NCI-H2171 (cell line): ENCODE measurements at places on chromosomes 2 and 18.

GRCh38 chr18:37336568-37337285 is 228.9 kb downstream of the CELF4 start:
- DNase-seq, result no peak

- DNase-seq, result no peak
These were observed 119.8 kb downstream of the LDLRAD4 start for GRCh38 chr18:13338318-13338717.

DNA sequence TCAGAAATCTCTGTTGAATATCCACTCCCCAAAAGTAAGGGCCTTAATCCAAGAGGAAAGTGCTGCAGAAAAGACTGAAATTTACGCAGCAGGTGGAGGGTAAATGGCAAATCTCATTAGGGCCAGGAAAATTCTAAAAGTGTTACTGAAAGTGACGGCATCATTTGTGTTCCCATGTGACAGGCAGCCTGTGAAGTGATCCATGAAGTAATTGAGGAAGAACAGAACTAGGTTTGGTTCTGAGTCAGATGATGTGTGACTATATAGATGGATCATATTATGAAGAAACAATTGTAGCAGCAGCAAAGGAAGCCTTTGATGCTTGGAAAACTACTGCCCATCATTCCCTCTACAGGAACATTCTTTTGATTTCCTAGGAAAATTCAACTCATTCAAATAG is 401.2 kb downstream of the TGIF1 start:
- no peak for DNase-seq

DNA sequence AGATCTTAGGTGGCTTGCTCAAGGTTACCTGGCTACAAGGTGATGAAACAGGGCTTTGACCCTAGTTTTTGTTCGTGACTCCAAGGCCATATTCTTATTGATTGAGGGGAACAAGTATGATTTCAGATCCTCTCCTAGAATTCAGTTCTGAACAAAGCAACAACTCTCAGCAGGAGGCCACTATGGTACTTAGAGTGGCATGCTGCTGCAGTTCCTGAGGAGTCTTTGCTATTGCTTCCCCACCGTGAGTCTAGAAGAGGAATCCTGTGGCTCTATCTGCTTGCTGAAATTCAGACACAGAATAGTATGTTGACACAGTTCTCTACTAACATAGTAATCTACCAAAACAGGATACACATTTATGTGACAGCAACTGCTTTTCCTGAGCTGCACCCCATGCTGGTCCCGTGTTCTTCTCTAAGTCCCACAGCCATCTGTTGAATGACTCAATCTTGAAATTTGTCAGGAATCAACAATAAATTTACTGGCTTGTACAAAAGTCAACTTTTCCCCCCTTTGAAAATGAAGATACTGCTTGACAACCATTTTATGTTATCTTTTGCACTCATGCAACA is 4.1 kb downstream of the TGFBRAP1 start:
- DNase-seq, result no peak

GRCh38 chr2:108617617-108618016 is 83.3 kb downstream of the LIMS1 start:
- peak; percentile 18 for DNase-seq

GRCh38 chr18:5524660-5525059 is 19.1 kb downstream of the EPB41L3 start:
- peak; percentile 28 for DNase-seq

GRCh38 chr2:22912398-22912797 is 472.6 kb upstream of the KLHL29 start:
- DNase-seq, result no peak

DNA sequence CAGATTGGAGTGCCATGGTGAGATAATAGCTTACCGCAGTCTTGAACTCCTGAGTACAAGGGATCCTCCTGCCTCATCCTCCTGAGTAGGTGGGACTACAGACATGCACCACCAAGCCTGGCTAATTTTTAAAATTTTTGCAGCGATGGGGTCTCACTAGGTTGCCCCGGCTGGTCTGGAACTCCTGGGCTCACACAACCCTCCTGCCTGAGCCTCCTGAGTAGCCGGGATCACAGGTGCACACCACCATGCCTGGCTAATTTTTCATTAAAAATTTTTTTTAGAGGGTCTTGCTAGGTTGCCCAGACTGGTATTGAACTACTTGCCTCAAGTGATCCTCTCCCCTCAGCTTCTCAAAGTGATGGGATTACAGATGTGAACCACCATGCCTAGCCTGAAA is 27.8 kb downstream of the RAB31 start:
- DNase-seq, result no peak

DNA sequence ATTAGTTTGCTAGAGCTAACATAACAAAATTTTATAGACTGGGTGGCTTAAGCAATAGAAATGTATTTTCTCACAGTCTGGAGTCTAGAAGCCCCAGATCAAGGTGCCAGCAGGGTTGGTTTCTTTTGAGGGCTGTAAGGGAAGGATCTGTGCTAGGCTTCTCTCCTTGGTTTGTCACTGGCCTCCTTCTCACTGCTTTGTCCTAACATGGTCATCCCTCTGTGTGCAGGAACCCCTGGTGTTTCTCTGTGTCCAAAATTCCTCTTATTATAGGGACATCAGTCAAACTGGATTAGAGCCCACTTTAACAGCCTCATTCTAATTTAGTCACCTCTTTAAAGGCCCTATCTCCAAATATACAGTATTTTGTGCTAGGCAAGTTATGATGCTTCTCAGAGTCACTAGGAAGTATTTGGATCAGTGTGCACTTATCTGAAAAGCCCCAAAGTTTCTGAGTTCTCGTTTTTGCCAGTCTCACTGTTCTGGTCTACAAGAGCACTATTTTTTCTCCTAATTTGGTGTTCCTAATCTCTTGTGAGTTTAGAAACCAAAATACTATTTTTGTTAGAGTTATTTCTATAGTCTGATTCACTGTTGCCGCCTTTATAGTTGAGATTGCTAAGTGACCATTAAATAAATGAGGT is 29.0 kb downstream of the ZC3H6 start:
- DNase-seq, result no peak

DNA sequence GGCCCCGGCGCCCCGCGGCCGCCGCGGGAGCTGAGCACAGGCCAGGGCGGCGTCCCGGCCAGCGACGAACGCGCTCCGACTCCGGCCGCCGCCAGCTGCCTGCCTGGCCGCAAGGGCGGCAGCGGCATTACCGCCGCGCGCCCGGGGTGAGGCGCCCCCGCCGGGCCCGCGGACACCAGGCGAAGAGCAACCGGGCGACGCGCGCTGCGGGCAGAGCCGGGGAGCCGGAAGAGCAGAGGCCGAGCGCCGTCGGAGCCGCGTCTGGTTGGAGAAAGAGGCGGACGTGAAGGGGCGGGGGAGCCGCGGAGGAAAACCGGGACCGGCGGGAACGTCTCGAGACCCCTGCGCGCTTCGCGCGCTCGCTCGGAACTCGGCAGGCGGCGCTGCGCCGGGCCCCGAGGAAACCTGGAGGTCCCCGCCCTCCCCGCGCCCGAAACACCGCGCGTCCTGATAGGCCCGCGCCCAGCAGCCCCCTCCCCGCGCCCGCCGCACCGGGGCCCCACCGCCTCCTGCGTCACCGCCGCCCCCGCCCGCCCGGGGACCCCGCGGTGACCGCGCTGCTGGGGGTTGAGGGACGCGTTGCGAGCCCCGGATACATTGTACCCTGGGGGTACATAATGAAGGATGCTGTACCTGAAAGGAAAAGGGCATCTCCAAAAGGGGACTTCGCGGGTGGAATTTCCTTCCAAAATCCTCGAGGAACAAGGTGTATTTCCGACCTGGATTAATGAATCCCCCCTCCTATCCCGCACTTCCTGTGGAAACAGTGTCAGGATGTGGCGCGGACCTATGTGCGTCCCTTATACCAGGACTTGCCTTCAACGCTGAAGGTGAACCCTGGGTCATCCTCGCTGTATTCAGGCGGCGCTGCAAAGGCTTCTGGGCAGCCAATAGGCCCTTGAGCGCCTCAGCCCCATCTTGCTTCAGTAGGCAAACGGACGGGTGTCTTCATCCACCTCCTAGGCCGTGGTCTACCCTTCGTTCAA is 1.0 kb upstream of the B4GALT6 start:
- DNase-seq, result peak; percentile 89

- no peak for DNase-seq
These were observed 964 bp downstream of the ZBTB7C start for GRCh38 chr18:48408111-48408726.

- no peak for DNase-seq
These were observed 7.3 kb downstream of the RBMS1 start for GRCh38 chr2:160486341-160486740.

DNA sequence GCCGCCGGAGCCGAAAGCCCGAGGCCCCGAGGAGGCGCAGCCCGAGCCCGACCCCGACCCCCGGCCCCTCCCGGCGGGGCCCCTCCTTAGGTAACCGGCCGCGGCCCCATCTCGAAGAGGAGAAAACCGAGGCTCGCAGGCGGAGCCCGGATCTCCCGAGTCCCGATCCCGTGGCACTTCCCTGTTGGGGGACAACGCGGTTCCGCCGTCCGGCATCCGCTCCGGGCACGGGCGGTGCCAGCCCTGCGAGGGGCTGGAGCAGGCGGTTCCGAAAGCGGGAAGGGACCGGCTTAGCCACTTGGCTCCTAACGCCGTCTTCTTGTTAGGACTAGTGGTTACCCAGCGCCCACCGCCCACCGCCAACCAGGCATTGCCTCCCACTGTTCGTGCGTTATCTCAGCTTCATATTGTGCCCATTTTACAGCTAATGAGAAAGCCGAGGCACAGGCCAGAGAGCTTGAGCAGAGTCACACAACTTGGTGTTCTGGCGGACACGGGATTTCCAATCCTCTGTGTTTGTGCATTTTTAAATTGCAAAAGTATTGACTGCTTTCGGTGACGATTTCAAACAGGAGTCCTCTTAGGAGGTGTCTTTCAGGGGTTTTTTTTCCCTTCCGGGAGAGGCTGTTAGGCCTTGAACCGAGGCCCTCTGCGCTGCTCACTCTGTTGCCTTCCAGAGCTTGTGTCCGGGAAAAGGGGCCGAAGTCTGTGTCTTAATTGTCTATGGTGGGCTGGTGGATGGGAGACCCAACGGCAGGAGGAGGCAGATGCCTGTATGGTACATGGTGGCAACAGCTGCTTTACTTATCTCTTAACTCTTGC is 562 bp downstream of the CENPA start:
- no peak for DNase-seq

GRCh38 chr2:134365356-134365755 is 111.5 kb downstream of the MGAT5 start:
- no peak for DNase-seq

DNA sequence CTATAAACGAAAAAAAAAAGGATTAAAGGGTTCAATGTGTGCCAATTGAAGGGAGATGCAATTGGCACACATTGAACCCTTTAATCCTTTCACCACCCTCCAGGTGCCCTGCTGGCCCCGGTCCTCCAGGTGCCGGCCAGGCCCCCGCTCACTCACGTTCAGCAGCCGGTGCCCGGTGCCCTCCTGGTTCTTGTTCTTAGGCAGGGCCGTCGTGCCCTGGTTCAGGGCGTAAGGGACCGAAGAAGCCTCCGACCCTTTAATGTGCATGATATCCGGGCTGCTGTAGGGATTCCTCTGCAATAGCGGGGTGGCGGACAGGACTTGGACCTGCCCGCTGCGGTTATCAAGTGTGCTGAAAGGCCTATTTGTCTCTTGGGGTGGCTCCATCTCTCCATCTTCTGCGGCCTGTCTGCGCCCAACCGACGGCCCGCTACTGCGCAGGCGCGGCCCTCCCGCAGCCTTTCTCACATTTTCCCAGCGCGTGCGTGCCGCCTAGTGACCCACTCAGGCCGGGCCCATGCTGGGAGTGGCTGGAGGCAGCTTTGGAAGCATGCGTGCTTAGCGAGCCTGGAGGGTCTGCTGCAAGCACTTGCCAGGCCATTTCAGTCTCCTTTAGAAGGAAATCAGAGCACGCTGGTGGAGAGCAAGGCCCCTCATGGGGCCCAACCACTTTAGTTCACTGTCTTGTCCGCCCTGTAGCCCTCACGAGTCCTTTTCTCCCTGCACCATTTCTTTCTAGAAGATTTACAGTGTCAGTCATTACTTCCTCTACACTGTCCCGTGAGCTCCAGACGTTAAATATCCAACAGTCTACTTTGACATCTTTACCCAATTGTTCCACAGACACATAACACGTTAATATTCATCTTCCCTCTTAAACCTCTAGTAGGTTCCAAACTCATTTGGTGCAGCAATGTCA is 24.3 kb downstream of the TMEM237 start:
- peak; percentile 40 for DNase-seq

GRCh38 chr18:13258921-13259320 is 40.4 kb downstream of the LDLRAD4 start:
- no peak for DNase-seq

- no peak for DNase-seq
These were observed 195.3 kb upstream of the HS6ST1 start for GRCh38 chr2:128513961-128514283.

GRCh38 chr2:42770288-42771131 is 6.6 kb upstream of the OXER1 start:
- DNase-seq, result no peak

- DNase-seq, result no peak
These were observed 3.3 kb upstream of the GPBAR1 start for GRCh38 chr2:218257390-218257981.

GRCh38 chr2:20164734-20165478 is 60.0 kb downstream of the SDC1 start:
- no peak for DNase-seq

GRCh38 chr2:23777826-23778225 is 149.1 kb downstream of the ATAD2B start:
- no peak for DNase-seq

DNA sequence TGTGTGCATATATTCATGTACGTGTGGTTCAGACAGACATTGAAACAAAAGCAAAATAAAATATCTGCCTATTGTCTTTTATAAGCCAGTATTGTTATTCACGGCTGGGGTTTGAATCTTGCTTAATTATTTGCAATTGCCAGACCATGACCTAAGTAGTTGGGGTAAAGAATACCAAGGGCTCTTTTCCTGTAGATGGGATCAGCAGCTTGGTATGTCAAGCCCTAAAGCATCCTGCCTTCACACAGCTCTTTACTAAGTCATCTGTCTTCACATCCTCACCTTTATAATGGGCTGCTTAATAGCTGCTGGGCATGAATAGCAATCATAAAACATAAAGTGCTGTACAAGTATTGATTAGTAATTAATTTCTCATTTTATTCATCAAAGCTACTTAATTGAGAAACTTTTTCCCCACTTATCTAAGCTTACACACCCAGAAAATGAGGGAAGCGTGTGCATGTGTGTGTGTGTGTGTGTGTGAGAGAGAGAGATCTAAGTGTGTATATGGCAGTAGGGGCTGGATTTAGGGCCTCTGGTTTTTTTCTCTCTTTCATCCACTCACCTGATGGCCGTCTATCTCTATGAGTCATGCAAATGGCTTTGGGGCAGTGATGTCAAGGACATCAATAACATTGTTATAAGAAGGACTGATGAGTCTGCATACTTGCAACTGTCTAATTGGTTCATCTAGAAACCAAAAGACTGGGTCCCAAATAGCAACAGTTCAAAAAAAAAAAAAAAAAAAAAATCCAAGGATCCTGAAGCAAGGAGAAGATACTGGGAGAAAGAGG is 244.1 kb upstream of the TNP1 start:
- no peak for DNase-seq

GRCh38 chr2:19484736-19485135 is 126.3 kb upstream of the OSR1 start:
- DNase-seq, result no peak

- DNase-seq, result no peak
These were observed 206.2 kb downstream of the NCKAP5 start for GRCh38 chr2:133362061-133362476.
